ENCODE measurements at places on chromosomes 16 and 17.

DNA sequence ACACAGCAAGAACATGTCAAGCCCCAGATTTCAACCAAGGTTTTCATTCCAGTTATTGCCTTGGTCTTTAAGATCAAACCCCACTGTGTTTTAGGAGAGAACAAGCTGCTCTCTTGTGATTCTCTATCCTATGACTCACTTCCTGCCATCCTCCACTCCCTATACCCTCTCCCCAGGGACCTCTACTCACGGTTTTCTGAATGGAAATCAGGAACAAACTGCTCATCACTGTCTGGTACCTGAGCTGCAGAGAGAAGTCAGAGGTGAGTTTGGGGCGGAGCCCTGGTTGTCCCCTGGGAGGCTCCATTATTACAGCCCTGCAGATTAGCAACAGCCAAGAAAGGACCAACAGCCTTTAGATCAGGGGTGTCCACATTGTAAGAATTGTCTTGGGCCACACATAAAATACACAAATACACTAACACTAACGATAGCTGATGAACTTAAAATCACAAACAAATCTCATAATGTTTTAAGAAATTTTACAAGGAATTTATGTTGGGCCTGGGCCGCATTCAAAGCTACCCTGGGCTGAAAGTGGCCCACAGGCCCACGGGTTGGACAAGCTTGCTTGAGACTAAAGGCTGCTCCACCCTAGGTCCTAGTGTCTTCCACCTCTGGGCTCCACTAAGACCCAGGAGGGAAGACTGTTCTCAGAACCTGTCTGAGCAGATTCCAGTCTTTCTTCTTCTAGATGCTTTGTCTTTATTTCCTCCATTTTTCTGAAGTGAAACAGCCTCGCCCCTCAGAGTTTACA, 9.7 kb downstream of the ETV4 start:
- peak; percentile 93 for DNase-seq

DNA sequence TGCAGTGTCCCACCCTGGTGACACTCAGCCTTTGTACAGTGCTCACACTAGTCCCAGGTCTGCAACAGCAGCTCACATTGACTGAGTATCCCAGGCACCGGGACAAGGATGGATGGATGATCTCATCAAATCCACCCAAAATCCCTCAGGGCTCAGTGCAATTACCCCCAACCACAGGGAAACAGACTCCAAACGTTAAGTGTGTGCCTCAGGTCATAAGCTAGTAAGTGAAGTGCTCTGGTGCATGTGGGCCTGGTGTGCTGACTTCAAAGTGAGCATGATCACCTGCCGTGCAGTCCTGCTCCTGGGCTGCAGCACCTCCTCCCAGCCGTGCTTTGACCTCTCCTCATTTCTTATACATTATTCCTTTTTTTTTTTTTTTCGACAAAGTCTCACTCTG, 31.2 kb upstream of the CD300E start:
- DNase-seq = no peak

DNA sequence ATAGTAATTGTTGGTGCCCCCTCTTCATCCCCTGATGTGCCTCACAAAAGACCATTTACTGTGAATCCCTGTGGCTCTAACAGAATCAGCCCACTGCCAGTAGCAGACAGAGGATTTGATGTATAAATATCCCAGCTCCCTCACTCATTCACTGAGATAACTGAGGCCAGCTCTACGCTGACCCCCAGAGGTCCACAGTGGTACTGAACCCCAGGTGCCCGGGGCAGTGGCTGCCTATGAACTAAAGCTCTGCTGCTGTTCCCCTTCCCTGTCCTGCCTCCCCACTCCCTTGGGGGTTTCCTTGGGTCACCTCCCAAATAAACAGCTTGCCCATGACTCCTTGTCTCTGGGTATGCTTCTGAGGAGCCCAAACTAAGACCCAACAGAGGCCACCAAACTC, 295.8 kb downstream of the FOXL1 start:
- DNase-seq = peak; percentile 32

- peak; percentile 52 for DNase-seq
Measured at GRCh38 chr17:20930081-20930760, 112.6 kb downstream of the USP22 start.

GRCh38 chr16:75053791-75054555, 55.1 kb downstream of the ZNRF1 start:
- DNase-seq = no peak

GRCh38 chr17:44297975-44298374, 10.4 kb upstream of the RUNDC3A start:
- no peak for DNase-seq

- DNase-seq = no peak
Measured at GRCh38 chr16:72800524-72801161, 247.3 kb downstream of the ZFHX3 start.

GRCh38 chr17:63285551-63285950, 160.6 kb downstream of the CYB561 start:
- DNase-seq = no peak

- no peak for DNase-seq
Measured at GRCh38 chr16:89370081-89370511, 120.3 kb downstream of the ANKRD11 start.

DNA sequence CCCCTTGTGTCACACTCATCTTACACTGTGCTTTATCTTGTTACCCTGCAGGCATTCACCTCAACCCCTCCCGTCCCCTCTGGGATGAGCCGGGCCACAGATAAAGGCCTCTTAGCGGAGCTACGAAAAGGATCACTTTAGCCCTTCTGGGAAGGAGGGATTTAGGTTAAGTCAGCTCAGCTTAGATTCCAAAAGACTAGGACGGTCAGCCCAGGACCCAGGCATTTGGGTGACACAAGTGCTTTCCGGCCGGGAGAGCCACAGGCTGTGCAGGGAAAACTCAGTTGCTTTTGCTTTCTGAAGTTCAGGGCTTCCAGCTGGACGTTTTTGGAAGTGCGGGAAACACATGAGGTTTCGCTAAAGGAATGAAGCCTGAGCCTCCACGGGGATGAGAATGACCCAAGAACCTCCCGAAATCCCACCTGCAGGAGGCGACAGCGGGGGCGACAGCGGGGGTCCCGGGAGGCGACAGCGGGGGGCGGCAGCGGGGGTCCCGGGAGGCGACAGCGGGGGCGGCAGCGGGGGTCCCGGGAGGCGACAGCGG, 11.6 kb upstream of the METRNL start:
- DNase-seq = no peak

GRCh38 chr17:17179371-17179827, 26.7 kb downstream of the PLD6 start:
- DNase-seq = no peak

GRCh38 chr16:81518439-81518757, 73.8 kb downstream of the CMIP start:
- DNase-seq = no peak

DNA sequence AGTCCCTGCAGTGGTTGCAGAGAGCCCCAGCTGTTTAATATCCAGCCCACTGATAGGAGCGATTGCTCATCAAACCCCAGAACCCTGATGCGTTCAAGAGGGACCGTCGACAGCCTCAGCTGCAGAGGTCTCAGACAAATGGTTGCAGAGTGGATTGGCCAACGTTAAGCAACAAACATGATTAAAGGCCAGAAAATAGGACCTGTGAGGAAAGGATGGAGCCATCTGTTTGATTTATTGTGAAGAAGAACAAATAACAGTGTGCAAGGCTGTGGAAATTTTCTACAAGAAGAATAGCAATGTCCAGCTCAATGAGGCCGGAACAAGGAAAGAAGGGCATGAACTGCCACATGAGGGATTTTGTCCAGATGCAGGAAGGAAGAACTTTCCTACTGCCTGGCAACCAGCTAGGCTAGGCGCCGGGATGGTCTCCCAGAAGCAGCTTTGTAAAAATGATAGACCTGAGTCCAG, 138.4 kb upstream of the DNAH9 start:
- no peak for DNase-seq

GRCh38 chr17:46800573-46800972, 17.9 kb downstream of the WNT3 start:
- DNase-seq = no peak

- no peak for DNase-seq
Measured at GRCh38 chr17:68260051-68260762, 12.4 kb downstream of the AMZ2 start.

DNA sequence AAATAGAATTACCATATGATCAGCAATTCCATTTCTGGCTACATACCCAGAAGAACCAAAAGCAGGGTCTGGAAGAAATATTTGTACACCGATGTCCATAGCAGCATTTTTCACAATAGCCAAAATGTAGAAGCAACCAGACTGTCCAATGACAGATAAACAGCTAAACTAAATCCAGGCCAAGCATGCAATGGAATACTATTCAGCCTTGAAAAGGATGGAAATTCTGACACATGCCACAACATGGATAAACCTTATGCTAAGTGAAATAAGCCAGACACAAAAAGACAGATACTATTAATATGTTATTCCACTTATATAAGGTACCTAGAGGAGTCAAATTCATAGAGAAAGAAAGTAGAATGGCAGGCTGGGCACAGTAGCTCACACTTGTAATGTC, 25.9 kb upstream of the CREBBP start:
- DNase-seq = no peak

- no peak for DNase-seq
Measured at GRCh38 chr16:79136955-79137354, 463.6 kb downstream of the MAF start.

DNA sequence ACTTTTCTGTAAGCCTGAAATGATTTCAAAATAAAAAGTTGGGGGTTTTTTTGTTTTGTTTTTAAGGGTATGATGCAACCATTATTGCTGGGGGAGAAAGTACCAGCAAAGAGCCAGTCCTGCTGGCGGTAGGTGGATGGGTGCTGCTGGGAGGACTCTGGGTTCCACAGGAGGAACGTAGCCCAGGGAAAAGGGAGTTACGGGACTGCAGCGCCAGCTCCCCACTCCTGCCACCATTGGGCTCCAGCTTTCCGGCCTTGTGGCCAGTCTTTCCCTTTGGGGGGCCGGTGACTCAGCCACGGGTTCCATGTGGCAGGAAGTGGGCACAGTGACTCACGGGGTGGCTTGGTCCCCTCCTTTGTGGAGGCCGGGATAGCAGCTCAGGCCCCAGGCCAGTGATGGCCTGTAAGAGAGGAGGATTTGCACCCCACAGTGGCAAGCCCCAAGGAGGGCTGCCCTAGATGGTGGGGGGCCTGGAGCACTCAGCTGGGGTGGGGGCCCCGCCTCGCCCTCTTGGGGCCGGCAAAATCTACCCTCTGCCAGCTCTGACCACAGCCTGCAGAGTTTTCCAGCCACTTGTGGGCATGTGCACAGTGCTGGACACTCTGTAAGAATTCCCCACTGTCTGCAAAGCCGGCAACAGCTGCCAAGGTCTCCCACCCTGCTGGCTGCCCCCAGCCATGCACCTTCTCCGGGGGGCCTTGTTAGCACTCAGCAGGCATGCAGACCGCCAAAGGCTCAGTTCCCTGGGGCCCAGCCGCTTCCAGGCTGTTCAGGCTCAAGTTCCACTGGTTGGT, 30.4 kb downstream of the SOCS3 start:
- peak; percentile 83 for DNase-seq

- DNase-seq = no peak
Measured at GRCh38 chr16:9098377-9099090, 7.1 kb downstream of the HAPSTR1 start.

- no peak for DNase-seq
Measured at GRCh38 chr16:31186176-31186575, 6.2 kb downstream of the FUS start.

DNA sequence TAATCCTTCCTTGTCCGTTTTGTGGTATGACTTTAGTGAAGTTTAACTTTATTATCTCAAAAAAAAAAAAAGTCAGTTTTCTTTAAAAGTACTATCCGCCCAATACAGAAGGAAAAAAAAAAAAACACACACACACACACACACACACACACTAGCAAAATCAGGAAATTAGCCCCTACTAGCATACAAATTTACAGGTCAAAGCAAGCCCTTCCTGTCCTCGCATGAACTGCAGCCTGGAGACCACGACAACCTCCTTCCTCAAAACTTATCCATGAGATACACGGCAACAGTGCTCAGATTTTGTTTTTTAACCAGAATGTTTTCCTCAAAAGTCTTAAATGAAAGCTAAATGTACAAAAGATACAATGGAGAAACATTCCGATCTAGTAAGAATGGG, 16.2 kb downstream of the NCOR1 start:
- no peak for DNase-seq

- no peak for DNase-seq
Measured at GRCh38 chr17:58991718-58992331, 114.9 kb downstream of the TRIM37 start.

DNA sequence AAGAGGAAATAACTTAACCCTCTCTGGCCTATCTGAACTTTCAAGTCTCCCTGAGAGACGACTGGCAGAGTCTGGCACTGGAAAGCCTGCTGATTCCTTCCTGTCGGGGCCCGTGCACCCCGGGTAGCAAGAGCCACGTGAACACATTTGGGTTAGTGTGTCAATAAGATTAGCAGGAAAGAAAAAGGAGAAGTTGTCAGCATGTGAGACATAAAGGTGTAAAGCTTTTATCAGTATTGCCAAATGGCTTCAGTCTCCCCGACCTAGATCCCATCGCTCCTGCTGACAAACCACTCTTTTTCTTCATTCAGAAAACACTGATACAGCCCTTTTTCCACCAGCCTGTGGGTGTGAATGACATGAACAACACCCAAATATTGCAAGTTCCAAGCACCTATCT, 74.4 kb downstream of the CCT6B start:
- DNase-seq = no peak

- peak; percentile 77 for DNase-seq
Measured at GRCh38 chr17:20300436-20300934, 166.9 kb downstream of the LGALS9B start.

DNA sequence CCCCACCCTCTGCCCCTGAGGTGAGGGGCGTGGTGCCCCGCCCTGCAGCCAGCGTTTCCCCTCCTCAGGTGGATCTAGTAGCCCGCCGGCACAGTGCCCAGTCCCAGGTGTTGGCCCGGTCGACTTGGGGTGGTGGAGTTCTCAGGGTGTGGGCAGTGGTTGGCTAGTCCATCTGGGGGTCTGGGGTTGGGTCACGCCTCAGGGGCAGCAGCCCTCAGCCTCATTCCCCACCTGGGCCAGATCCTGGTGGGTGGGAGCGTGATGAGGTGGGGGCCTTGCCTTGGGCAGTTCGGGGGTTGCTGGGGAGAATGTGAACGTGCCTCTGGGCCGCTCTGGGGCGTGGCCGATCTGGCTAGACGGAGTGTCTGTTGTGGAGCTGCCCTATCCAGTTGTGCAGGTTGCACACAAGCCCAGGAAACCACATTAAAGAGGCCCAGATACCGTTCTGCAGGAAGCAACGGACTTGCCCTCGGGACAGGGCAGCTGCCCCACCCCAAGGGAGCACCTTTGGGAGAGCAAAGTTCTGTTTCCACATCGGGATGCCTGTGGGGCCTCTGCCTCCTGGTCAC, 32.0 kb downstream of the GSE1 start:
- DNase-seq = no peak
